ENCODE measurements at places on chromosomes 11 and 22. TPM values are rescaled to one million over a fixed set of nuclear protein-coding genes. Genes with fewer than 3 reads are reported as not detected.

Gene LRRC51
- total RNA-seq: 4.6 TPM

Gene C11orf87
- not detected for total RNA-seq

Gene C1QTNF5
- 7.6 TPM for total RNA-seq

Gene TRIM5
- total RNA-seq: 14.1 TPM

Gene GLYATL1B
- not detected for total RNA-seq

Gene PKNOX2
- 0.84 TPM for total RNA-seq

Gene GRM5
- total RNA-seq: not detected

Gene MMP8
- not detected for total RNA-seq

Gene TBCEL
- total RNA-seq: 4.9 TPM

Gene BARX2
- total RNA-seq: not detected

Gene APOL4
- total RNA-seq: not detected

Gene DDX10
- 20.7 TPM for total RNA-seq

Gene FAM181B
- total RNA-seq: not detected

Gene TP53AIP1
- not detected for total RNA-seq

Gene LIF
- 2.4 TPM for total RNA-seq

Gene C22orf23
- 0.45 TPM for total RNA-seq

Gene MPPED2
- 0.17 TPM for total RNA-seq

Gene WBP2NL
- total RNA-seq: not detected

Gene F2
- not detected for total RNA-seq

Gene CELSR1
- total RNA-seq: 0.15 TPM

Gene CACNA1I
- total RNA-seq: not detected

Gene TBX10
- total RNA-seq: not detected

Gene SSH3
- 14.1 TPM for total RNA-seq

Gene NLRP6
- total RNA-seq: not detected

Gene ARHGAP20
- total RNA-seq: 0.59 TPM

Gene TMEM126B
- 68.4 TPM for total RNA-seq

Gene RAG2
- total RNA-seq: not detected

Gene IGF2
- 19.8 TPM for total RNA-seq

Gene PLEKHB1
- 0.89 TPM for total RNA-seq

Gene CRYBB3
- total RNA-seq: not detected

Gene CXCR5
- total RNA-seq: not detected

Gene MIOX
- not detected for total RNA-seq

Gene MS4A12
- not detected for total RNA-seq

Gene MRGPRF
- 43.1 TPM for total RNA-seq

Gene TEX12
- not detected for total RNA-seq

Gene TNNT3
- total RNA-seq: not detected

Gene AASDHPPT
- 40.0 TPM for total RNA-seq

Gene PTGDR2
- total RNA-seq: 1.3 TPM

Gene KIF18A
- 20.7 TPM for total RNA-seq

Gene INCENP
- total RNA-seq: 53.6 TPM

Gene C11orf97
- not detected for total RNA-seq

Gene ACR
- total RNA-seq: not detected

Gene SYT13
- total RNA-seq: not detected

Gene SAA4
- not detected for total RNA-seq

Gene TNNI2
- total RNA-seq: not detected

Gene HOATZ
- total RNA-seq: 0.50 TPM

Gene SHISA8
- total RNA-seq: not detected

Gene OR5D18
- not detected for total RNA-seq

Gene KCNE3
- total RNA-seq: 0.45 TPM

Gene INPP5J
- total RNA-seq: 1.9 TPM

Gene TEAD1
- 52.3 TPM for total RNA-seq

Gene PICALM
- 90.3 TPM for total RNA-seq

Gene SLC22A6
- total RNA-seq: not detected

Gene PDXP
- total RNA-seq: 14.9 TPM

Gene CEP126
- 1.3 TPM for total RNA-seq

Gene TIGD3
- total RNA-seq: not detected

Gene FAM180B
- not detected for total RNA-seq
